ENCODE measurements at places on chromosomes 1 and 21. TPM values are rescaled to one million over a fixed set of nuclear protein-coding genes. Genes with fewer than 3 reads are reported as not detected.

GRCh38 chr1:154856544-154856943 lies 13.5 kb downstream of the KCNN3 start:
- DNase-seq = no peak

- no peak for DNase-seq
These were observed 661.6 kb upstream of the PKN2 start for GRCh38 chr1:88022516-88022915.

GRCh38 chr1:53260631-53261247 lies 22.4 kb upstream of the MAGOH start:
- DNase-seq = no peak

GRCh38 chr1:41363591-41364320 lies 2.5 kb downstream of the FOXO6 start:
- no peak for DNase-seq

DNA sequence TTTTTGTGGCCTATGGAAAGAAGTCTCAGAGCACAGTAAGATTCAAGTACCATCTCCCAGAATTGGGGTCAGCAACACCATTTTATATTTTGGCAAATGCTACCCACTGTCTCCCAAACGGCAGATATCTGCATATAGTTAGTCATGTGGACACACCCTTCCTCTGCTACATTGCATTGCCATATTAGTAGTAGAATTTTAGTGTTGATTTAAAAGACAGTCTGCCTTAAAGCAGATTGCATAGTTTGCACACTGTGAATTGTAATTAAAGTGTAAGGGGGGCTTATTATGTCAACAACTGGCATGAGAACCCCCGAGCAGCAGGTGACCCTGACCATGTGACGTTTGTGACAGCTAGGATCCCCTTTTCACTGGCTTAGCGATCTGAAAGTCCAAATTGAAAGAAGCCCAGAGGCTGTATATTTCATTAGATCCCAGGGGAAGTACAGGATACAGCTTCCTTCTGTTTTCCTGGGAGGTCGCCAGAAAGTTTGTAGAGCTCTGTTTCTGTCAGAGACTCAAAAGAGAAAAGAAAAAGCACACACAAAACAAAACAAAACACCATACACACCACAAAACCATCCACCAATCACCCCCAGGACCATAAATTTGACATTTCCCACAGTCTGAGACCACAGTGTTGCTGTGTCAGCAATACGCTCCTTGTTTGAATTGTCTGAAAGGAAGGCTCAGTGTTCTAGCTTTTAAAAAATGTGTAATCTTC lies 172.4 kb downstream of the NFIA start:
- DNase-seq = no peak

DNA sequence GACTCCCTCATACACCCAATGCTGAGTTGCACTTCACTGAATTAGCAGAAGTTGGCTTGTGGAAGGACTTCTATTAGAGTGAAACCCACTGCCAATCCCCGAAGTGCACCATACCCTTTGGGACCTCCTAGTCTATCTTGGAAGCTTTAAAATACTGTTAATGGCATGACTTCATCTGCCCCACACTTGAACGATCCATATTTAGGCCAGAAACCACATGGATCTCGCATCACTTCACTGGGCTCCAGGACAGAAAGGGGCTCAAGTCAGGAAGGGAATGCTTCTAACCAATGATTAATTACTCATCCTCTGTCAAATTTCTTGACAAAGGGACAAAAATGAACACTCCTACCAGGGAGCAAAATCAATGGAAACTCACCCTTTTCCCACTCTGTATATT lies 69.1 kb downstream of the BCAR3 start:
- DNase-seq = no peak

MAP3K21 gene
- 8.4 TPM for total RNA-seq

MXRA8 gene
- total RNA-seq = 21.2 TPM

CD52 gene
- total RNA-seq = 1.9 TPM

PROK1 gene
- not detected for total RNA-seq
